ENCODE measurements at places on chromosomes 6 and 20.

DNA sequence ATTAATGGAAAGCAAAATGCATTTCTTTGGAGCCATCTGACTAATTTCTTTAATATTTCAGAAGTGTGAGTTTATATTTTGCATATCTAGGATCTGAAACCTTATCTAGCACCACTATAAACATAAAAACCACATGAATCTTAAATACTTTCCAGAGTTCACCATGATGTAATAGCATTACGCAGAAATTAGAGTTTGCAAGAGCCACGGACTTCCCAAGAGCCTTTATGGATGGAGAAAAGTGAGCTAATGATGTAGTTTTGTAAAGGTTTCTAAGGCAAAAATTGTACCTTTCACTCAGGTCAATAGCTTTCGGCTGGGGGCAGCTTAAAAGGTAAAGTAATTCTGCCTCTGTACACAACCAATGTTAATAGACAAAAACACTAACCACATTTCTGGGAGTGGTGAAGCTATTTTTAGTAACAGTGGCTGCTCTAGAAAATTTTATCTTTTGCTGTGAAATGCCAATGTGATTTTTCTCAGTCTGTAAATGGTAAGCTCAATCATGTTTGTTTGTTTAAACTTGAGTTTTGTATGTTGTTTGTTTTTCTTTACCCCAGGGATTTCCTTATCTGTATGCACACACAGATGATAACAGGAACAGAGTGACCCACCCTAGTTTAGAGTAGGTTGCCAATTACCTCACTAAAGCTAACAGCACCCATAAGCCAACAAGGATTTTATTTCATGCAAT lies 80.5 kb downstream of the FILIP1 start:
- no peak for DNase-seq

DNA sequence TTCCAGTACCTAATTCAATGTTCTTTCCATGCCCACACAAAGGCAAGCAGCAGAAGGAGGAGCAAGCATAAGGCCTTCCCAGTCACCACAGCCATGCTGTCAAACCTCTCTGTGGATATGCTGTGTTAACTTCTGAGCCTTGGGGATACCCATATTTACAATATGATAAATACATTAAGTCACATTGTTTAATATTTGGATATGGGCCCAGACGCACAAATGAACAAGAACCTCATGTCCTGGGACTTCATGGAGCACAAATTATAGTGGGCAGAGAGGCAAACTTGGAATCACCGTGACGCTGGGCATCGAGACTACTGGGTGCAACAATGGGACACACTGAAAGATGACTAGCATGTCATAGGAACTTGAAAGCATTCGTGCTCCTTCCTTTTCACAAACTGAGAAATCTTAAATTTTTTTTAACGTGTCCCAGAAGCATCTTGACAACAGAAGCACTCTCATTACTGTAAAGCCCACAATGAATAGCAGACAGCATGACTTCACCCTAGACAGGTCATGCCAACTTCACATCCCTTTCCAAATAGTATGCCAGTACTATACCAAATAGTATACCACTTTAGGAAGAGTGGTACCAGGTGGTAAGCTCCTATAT lies 16.0 kb downstream of the SOD2 start:
- no peak for DNase-seq

GRCh38 chr6:14772188-14772587 lies 473.7 kb upstream of the JARID2 start:
- no peak for DNase-seq

DNA sequence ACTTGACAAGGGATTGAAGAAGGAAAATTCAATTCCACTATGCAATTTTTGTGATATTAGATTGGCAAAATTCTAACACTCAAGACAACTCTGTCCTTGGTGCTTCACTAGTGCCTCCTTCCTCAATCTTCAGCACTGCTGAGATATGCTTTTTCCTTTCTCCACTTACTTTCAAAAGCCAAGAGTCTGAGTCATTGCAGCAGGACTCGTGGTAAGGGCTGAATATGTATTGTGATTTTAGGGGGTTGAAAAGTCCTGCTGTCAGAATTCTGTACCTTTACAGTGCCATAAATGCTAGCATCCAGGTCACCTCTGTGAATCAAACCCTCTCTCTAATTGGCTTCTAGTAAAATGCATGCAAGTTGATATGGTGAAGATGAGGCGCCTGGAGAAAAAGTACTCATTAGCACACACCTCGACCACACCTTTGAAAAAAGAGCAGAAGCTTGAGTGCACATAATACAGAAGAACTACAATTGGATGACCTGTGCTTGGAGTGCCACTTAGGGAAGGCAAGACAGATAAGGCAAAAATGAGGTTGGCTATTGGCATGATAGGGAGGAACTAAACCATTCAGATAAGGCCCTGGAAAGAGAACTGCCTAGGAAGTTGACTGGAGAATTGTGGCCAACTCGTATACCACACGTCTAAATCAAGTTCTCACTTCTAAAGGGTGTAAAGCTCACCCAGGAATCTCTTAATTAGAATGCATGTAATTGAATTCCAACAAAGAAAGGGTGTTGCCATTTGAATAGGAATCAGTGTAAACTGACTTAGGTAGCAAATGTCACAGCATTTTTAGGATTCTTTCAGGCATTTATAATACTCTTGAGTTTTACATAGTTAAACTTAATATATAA lies 43.6 kb upstream of the FAM83B start:
- no peak for DNase-seq

GRCh38 chr20:40262219-40262618 lies 426.8 kb downstream of the MAFB start:
- no peak for DNase-seq

DNA sequence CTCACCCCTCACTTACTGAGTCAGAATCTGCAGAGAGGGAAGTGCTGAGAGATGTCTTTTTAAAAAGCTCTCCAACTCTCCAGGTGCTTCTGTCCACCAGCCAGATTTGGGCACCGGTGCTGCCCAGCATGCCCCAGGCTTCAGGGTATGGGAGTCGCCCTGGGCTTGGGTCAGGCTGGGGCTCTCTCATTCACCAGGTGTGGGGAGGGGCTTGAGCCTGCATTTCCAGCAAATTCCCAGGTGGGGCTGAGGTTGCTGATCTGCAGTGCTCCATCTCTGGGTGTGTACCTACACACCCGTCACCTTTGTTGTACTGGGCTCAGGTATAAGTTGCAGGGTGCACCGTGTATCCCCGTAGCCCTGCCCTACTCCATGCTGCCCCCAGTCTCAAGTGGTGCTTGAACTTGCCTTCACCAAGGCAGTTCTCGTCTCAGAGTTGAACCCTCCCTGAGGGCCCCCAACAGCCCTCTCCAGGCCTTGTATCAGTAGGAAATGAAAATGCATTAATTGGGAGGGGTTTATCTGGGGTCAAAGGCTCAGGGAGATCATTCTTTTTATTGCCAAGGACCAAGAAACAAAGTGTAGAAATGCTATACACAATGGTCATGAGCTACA lies 23.5 kb downstream of the PPP1R3G start:
- DNase-seq, result no peak

- peak; percentile 20 for DNase-seq
These were observed 15.4 kb upstream of the STMND1 start for GRCh38 chr6:17086469-17086868.

DNA sequence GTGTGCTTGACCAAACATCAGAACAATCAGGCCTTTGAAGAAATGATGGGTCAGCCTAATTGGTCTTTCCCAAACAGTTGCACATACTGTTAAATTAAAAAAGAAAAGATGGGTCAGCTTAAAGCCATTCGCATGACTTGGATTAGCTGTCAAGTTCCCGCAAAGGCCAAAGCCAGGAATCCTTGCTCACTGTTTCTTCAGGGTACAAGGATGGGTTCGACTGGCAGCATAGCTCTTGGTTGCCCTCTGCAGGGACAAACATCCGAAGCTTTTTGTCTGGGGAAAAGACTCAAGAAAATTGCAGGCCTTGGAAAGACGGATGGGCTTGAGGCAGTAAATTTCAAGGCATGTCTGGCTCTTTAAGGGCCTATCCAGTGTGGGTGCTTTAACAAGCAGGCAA lies 168.0 kb downstream of the HDGFL1 start:
- peak; percentile 4 for DNase-seq

DNA sequence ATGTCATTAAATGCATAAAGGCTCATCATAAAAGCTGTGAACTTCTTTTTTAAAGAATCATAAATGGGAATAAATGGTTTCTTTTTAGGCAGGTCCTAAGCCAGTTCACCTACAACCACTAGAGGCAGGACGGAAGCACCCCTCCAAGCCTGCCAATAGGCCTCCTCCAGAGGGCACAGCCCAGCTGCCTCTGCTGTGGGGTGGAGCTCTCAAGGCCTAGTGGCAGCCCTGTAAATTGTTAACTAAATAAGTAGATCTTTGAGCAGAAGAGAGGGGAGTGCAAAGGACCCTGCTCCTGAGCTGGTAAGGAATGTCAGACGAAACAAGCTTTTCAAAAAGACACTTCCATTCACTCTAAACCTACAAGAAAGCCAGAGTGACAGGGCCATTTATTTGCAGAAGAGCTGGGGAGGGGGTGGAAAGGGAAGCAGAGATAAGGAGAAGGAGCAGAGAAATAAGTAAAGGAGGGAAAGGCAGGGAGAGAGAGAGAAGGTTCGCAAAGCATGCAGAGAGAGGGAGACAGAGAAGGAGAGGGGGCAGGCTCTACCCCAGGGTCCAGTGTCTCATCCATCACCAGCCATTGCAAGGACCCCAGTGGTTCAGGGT lies 18.0 kb upstream of the MAFB start:
- no peak for DNase-seq

DNA sequence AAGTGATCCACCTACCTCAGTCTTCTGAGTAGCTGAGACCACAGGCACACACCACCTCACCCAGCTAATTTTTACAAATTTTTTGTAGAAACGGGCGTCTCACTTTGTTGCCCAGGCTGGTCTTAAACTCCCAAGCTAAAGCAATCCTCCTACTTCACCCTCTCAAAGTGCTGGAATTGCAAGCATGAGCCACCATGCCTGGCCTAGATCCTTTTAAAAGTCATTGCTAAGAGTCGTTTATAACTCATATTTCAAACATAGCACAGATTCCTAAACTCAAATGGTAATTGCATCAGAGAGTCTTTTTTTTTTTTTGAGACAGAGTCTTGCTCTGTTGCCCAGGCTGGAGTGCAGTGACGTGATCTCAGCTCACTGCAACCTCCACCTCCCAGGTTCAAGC lies 7.7 kb upstream of the SAMHD1 start:
- DNase-seq, result no peak

GRCh38 chr6:50720623-50721022 lies 7.3 kb downstream of the TFAP2D start:
- DNase-seq, result no peak

GRCh38 chr6:91094806-91095475 lies 508.1 kb upstream of the MAP3K7 start:
- DNase-seq, result no peak

- DNase-seq, result no peak
These were observed 42.3 kb downstream of the DACT2 start for GRCh38 chr6:168277274-168277669.

DNA sequence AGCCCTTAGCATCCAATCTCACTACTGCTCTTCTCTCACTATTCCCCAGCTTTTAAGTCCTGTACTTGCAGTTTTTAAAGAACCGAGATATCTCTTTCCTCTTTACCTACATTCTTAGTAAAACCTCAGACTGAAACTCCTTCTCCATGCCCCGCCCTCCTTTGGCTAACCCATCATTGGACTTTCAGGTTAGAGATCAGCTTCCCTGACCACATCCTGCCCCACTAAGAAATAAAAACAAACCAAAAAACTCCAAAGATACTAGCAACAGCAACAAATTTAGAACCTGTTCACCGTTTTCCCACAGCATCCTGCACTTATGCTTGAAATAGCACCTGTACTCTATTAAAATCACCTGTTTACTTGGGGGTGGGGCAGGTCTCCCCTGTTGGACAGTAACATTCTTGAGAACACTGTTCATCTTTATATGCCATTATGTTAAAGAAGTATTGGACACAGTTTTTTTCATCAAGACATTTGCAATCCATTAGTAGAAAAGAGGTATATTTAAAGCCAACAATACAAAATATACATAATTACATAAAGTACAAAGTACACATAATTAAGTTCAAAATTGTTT lies 16.3 kb upstream of the SMAP1 start:
- DNase-seq, result no peak

DNA sequence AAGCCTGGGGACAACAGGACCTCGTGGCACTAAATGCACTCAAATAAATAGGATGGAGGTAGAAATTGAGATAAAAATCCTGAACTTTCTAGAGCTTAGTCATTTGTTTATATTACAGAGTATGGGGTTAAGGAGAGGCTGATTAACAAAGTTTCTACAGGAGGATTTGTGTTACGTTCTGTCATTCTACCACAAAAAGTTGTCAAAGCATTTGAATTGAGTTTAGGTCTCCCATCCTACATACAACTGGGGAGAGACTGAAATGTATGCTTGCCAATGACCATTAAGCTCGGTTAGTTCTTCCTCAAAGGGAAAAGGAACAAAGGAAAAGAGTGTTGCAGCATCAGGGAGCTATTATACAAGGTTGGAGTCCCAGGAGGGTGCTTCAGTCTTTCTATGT lies 597.9 kb downstream of the COL12A1 start:
- DNase-seq, result no peak

GRCh38 chr6:34248198-34248726 lies 544 bp downstream of the SMIM29 start:
- no peak for DNase-seq

DNA sequence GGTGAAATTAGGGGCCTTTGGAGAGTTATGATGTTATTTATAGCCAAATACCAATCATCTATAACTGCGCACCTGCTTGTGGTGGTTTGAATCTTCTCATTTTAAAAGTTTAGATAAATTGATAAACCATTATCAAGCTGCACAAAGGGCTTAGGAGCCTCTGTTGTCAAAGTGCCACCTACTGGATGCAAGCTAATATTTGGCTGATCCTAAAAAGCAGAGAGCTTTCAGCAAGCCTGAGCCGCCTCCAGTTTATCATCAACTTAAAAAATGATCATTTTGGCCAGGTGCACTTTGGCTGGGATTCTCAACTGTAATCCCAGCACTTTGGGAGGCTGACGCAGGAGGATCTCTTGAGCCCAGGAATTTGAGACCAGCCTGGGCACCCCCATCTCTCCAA lies 58.5 kb upstream of the ATXN1 start:
- DNase-seq, result no peak

- DNase-seq, result no peak
These were observed 118.2 kb downstream of the CD164 start for GRCh38 chr6:109263873-109264700.

GRCh38 chr20:44552950-44553908 lies 29.1 kb upstream of the PKIG start:
- no peak for DNase-seq

GRCh38 chr6:158457131-158457530 lies 102.8 kb upstream of the TMEM181 start:
- DNase-seq, result no peak

GRCh38 chr6:111689946-111690345 lies 84.3 kb upstream of the TRAF3IP2 start:
- no peak for DNase-seq

DNA sequence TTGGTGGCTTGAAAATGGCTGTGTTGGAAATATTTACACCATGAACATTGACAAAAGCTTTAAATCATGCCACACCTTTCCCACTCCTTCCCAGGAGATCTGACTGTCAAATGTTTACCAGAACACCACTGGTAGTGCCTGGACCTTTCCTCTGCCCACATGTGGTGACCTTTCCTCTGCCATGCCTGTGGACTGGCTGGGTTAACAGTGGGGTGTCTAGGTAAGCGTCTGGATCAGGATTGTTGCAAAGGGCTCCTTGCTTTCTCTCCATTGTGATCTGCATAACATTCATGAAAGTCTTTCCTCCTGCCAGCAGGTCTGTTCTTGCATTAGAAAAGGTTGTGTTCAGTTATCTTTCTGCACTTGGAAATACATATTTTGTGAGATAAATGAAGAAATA lies 572.7 kb downstream of the DHX35 start:
- DNase-seq, result no peak
